Central memory CD8-positive, alpha-beta T cell (primary cell): ENCODE measurements at places on chromosomes 3 and 15.

- peak; percentile 17 for DNase-seq
Measured at GRCh38 chr15:62847900-62848489, 194.6 kb upstream of the TPM1 start.

DNA sequence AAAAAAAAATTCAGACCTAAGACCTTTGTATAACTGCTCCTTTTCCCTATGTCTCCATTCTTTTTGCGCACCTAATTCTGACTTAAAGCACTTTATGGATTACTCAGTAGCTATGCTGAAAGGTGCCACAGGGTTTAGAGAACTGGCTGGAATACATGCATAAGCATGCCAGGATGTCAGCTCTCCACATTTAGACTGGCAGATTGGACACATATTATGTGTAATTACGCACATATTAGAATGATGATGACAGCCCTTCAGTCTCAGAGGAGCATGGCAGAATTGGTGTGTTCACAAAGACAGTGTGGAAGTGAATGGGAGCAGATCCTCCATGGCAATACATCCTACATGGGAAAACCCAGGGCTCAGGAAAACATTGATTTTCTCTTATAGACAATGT lies 108.1 kb upstream of the LSAMP start:
- no peak for DNase-seq

- DNase-seq, result no peak
Measured at GRCh38 chr15:71921191-71921590, 110.8 kb downstream of the NR2E3 start.

DNA sequence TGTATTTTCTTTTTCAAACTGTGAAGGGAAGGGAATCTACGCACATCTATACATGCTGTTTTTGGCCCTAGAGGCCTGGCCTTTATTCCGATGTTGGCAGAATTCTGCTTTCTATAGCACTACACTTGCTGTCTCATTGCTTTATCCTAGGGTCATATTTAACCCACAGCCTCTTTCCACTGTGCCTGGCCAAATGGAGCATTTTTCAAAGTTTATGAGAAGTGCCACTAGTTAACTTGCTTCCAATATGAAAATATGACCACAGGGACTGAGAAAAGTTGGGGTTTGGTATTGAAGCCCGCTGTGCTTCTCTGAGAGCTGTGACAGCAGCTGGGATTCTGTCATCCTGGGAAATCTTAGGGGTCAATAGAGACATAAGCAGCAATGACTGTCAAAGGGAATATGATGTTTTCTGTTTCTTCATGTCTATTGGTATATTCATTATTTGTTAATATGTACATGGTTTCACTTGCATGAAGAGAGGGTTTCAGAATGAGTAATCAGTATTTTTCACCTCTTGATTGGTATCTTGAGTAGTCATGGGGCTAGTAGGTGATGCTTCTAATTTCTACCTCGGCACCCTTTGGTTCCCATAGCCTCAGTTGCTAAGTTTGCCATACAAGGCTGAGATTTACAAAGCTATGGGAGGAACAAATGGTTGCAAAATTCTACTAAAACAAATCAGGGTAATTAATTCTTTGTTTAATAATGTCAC lies 275.8 kb upstream of the RBMS3 start:
- DNase-seq, result no peak

DNA sequence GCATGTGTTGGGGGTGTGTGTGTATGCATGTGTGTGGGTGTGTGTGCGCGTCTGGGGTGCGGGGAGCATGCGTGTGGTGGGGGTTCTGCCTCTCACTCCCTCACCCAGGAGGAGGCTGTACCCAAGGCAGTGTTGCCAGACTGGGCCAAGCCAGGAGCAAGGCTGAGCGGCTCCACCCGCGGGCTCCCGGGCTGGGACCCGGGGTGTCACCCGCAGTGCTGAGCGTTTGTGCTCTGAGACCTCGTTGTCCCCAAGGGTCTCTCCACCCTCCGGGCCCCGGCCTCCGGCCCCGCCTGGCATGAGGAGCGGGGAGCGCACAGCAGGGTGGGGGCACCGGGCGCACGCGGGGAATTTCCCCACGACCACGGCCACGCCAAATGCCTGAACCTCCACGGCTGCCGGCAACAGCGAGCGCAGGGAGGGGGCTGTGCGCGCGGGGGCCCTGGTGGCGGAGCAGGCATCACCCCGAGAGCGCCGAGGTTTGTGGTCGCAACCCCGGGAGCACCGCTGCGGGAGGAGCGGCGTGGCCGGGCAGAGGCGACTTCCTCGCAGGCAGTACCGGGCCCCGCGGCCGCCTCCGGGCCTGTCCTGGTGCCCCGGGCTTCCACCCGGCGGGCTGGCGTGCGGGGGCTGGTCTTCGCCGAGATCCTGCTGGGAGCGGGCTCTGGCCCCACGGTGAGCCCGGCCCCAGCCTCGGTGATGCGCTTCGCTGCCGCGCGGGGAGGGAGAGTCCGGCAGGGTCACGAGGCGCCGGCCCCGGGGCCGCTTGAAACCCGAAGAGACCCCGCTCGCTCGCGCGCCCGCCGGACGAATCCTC lies 7.4 kb upstream of the OCA2 start:
- DNase-seq, result no peak

GRCh38 chr3:184295771-184296170 lies 3.3 kb upstream of the PSMD2 start:
- DNase-seq, result no peak

DNA sequence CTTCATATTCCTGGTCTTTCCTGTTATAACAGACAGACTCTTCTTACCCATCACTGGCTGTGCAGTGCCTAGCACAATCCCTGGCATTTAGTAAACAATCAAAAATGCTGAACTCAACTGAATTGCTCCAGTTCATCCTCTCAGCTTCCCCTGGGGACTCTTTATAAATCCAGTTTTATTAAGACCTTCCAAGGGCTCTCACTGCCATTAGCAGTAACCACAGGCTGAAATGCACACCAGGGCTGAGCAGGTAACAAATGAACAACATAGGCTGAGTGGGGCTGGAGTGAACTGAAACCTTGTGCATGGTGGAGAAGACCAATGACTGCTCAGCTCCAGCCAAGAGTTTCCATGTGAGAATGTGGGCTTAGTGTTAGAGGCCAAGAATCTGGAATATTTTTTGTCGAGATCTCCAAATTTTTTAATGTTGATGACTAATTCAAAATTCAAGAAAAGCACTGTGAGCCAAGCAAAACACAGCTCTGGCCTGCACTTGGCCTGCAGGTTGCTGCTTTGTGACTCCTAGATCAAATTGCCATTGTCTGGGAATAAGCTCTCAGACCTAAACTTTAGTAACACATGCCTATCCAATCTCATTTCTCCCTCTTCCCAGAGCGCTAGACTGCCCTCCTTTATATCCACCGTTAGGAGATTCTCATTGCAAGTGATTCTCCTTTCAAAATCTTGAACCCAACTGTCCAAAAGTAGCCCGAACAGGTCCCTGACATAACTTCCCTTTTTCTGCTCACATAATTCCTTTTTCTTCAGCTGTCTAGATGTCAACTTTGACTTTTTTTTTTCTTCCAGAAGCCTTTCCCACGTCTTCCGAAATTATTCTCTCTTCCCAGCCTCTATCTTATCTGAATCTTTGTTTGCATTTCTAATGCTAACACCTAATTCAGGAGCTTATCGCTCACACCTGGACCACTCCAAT lies 7.4 kb downstream of the SQOR start:
- DNase-seq, result no peak

GRCh38 chr3:103968751-103969150 lies 1398.0 kb upstream of the ALCAM start:
- no peak for DNase-seq

GRCh38 chr3:53250881-53251605 lies 4.8 kb downstream of the TKT start:
- no peak for DNase-seq

GRCh38 chr3:188901126-188901525 lies 270.6 kb upstream of the TPRG1 start:
- no peak for DNase-seq

DNA sequence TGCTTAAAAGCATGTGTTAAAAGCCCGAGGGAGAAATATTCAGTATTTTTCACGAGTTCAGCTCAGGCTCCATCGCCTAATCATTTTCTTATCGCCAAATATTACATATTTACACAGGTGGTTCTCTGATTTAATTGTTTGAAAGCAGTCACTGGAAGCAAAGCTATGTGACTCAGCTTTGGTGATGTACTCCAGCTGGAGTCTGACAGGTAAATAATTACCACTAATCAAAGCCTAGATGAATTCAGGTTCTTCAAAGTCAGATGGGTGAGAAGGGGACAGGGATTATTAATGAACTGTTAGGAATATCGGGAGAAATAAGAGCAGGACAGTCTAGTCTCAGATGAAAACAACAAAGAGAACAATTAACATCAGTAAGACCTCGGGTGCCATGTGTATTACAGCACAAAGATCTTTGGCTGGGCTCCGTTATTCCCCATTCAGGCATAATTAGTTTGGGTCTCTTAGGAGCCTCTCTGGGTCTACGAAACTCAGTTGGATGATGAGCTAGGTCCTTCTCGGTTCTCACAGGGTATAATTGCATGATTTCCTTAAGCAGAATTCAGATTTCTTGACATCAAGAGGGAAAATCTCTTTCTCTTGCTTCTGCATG lies 331.7 kb upstream of the ADAMTS9 start:
- no peak for DNase-seq

- DNase-seq, result no peak
Measured at GRCh38 chr15:31157644-31158069, 56.1 kb upstream of the TRPM1 start.

- DNase-seq, result no peak
Measured at GRCh38 chr3:62229211-62229610, 144.1 kb downstream of the FEZF2 start.

- DNase-seq, result no peak
Measured at GRCh38 chr15:51750792-51751696, at the start of gene TMOD2. TSS of gene TMOD2 (plus strand) at chr15:51751597. CDS start at chr15:51766442, 14,845 bp downstream.

GRCh38 chr3:37494216-37494615 lies 319.8 kb upstream of the LRRFIP2 start:
- no peak for DNase-seq

GRCh38 chr15:89167267-89168176 lies 53.9 kb downstream of the RLBP1 start:
- no peak for DNase-seq

DNA sequence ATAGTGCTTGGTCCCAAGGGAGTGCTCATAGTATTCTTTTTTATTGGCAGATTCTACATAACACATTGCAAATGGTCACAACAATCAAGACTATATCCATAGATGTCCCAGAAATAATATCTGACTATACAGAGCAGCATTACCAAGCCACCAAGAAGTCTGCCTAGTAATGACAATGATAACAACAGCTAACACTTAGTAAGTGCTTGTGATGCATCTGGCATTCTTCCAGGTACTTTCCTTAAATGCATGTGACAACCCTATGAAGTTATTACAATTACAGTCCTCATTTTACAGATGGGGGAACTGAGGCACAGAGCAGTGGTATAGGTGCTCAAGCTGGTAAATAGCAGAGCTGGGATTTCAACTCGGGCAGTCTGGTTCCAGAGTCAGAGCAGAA lies 49.6 kb upstream of the ICE2 start:
- DNase-seq, result no peak

DNA sequence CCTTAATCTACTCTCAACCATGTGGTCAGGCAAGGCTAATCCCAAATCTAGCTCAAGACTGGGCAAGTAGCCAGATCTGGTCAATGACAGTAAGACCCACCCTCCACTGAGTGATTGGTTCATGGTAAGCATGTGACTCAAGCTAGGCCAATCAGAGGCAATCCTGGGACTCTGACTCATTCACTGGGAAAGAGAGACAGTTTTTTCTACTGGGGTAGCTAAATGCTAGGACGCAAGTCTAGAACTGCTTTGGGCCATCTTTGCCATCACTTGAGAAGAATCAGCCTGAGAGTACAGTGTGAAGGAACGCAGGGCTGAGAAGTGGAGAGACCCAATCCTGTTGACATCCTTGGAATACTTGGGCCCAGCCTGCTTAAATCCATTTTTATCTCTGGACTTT lies 9.4 kb upstream of the RAD18 start:
- no peak for DNase-seq

DNA sequence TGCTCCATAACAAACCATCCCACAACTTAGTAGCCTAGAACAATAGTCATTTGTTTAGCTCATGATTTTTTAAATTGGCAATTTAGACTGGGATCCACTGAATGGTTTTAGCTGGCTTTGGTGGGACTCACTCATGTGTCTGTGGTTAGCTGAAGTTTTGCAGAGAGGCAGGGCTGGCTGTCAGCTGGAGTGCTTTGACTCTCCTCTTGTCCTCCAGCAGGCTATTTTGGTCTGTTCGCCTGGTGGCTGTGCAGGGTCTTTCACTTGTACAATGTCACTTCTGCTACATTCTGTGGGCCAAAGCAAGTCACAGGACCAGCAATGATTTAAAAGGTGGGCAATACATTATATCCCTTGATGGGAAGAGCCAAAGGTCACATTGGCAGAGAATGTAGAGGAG lies 1146.5 kb downstream of the ROBO2 start:
- DNase-seq, result no peak

- no peak for DNase-seq
Measured at GRCh38 chr3:178271740-178272387, 264.4 kb upstream of the KCNMB2 start.

DNA sequence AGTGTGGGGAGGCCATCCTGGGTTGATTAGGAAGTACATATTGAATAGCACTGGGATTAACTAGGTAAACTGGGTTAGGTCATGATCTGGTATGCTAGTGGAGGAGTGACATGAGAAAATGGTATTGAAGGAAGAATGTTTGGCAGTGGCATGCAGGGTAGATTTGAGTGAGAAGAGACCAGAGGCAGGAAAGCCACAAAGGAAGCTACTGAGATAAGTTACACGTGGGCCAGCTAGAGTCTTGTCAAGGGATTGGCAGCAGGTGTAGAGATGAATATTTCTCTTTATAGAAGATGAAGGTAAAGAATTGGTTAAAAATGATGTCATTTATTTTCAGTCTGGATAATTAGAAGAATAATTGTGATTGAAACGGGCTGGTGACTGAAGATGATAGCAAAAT lies 91.0 kb upstream of the TPRG1 start:
- no peak for DNase-seq

DNA sequence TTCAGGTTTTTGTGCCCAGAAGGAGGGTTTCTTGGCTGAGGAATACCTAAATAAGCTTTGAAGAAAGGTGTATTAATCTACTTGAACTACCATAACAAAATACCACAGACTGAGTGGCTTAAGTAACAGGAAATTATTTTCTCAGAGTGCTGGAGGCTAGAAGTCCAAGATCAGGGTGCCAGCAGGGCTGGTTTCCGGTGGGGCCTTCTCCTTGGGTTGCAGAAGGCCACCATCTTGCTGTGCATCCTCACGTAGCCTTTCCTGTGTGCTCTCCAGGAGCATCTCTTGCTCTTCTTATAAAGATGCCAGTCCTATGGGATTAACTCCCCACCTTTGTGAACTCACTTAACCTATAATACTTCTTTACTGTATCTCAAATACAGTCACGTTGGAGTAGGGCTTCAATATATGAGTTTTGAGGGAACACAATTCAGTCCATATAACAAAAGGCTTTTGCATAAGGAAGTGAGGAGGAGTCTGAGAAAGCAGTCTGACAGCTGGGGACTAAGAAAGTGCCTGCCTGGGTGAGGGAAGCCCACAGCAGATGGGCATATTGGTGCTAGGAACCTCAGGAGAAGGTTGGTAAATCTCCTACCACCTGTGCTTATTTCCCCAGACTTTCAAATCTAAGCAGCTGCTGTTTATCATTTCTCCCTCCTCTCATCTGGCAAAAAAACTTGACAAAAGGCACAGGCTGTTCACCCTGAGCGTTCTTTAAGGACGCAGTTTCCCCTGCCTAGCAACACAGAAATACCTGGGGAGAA lies 89.6 kb upstream of the CBLB start:
- no peak for DNase-seq
